ENCODE measurements at places on chromosomes 5 and 9.

GRCh38 chr9:12060811-12061210, 632.4 kb upstream of the TYRP1 start:
- no peak for DNase-seq

GRCh38 chr5:168128557-168128956, 162.9 kb upstream of the WWC1 start:
- no peak for DNase-seq

GRCh38 chr5:143121135-143121475, 282.4 kb downstream of the NR3C1 start:
- no peak for DNase-seq

- no peak for DNase-seq
Measured at GRCh38 chr9:73565833-73566465, 414.3 kb downstream of the ANXA1 start.

Data from NCI-H1694 treated with DMSO at 0.1 percent for 48 hours (cell line).